ENCODE measurements at places on chromosomes 11 and 22.

- DNase-seq: no peak
Measured at GRCh38 chr11:93639548-93639947, 21.9 kb upstream of the CEP295 start.

- no peak for DNase-seq
Measured at GRCh38 chr22:38709306-38709705, 3.6 kb downstream of the GTPBP1 start.

GRCh38 chr22:20405931-20406685 lies 12.2 kb downstream of the ZNF74 start:
- DNase-seq: no peak

- DNase-seq: no peak
Measured at GRCh38 chr11:116855413-116855812, 18.0 kb upstream of the APOA1 start.

DNA sequence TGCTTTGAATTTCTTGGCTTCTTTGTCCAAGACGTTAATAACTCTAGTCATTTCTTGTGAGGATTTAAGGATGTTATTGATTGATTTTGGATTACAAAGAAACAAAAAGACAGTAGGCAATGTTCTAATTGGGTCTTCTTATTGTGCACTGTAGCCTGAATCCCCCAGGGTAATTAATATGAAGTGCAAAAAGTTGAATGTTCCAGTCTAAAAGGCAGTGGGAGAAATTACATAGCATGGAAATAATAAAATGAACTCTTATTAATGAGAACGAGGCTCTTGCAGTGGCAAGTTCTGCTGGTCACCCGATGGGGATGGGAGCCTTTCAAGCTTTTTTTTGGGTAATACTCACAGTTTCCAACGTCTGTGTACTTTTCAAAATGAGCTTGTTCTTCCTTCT lies 45.6 kb downstream of the UBASH3B start:
- DNase-seq: no peak

- no peak for DNase-seq
Measured at GRCh38 chr22:42716221-42716620, 4.4 kb downstream of the A4GALT start.

DNA sequence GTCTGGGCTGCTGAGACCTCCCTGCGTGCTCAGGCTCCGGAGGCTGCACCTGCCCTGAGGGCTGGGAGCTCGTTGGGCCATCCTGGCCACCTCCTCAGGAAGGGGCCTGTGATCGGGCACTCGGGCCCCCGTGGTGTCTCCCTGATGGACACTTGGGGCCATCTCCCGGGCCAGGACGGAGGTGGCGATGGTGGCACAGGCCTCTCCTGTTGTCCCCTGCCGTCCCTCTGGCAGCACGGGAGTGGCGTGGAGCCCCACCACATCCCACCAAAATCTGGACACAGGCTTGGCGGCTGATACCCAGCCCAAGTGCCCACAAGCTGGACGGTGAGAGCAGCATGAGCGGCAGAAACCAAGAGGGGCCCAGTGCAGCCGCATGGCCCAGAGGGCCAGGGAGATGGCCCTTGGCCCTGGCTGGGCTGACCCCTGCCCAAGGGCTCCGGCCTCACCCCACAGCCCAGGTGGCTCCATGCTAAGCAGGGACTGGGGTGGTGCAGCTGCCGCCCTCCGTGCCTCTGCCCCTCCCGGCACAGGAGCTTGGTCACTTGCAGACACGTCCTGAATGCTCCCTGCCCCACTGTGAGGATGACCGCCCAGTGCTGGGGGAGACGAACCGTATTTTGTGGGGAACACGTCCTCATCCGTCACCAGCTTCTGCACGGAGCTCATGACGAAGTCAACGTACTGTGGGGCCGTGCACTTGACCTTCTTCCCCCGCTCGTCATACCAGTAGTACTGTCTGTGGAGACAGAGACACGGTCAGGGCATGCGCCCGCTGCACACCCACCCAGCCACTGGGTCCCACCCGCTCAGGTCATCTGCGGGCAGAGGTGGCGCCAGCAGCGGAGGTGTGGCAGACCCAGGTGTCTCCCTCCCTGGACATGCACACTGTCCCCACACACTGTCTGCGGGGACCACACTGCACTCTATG lies 15.6 kb downstream of the MOB2 start:
- DNase-seq: no peak

DNA sequence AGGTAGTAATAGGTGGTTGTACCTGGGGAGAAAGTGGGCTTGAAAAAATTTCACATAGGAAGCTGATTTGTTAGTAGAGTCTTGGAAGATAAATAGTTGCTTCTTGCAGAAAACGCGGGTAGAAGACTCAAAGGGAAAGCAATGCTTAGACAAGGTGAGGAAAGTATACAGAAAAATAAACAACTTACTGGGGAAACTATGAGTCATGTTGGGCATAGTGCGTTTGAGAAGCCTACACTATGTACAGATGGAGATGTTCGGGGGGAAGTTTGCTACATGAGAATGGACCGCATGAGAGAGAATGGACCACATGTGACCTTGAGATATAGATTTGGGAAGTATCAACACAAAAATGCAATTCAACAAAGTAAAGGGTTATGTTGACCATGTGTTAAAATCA lies 86.7 kb upstream of the DDI1 start:
- DNase-seq: no peak

GRCh38 chr11:68843703-68844312 lies 2.1 kb upstream of the CPT1A start:
- DNase-seq: peak; percentile 41

GRCh38 chr22:29758068-29758622 lies 8.7 kb downstream of the ZMAT5 start:
- no peak for DNase-seq

DNA sequence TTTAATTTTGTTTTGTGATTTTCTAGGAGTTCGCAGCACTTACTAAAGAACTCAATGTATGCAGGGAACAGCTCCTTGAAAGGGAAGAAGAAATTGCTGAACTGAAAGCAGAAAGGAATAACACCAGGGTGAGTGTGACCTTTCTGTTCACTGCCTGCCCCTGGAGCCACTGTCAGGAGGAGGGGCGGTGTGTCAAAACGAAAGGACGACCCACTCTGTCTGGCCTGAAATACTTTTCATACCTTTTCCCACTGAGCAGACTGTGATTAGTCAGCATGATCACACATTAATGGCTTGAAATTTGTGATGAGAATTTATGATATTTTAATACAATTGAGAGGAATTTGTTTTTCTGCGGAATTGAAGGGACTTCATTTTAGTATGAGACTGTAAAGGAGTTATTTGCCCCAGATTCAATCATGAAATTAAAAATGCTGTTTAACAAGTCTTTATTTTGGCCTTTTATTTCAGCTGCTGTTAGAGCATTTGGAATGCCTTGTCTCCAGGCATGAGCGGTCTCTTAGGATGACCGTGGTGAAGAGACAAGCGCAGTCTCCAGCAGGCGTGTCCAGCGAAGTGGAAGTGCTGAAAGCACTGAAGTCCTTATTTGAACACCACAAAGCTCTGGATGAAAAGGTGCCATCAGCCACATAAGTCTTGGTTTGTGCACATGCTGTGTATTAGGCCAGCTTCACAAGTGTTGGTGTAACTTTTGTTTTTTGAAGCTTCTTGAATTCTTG lies 54.1 kb downstream of the PPFIA1 start:
- no peak for DNase-seq

GRCh38 chr11:66744485-66745355 lies 15.7 kb upstream of the SPTBN2 start:
- peak; percentile 80 for DNase-seq

GRCh38 chr22:37439347-37439746 lies 12.1 kb upstream of the ELFN2 start:
- no peak for DNase-seq

GRCh38 chr11:115784796-115785521 lies 280.7 kb upstream of the CADM1 start:
- DNase-seq: no peak

GRCh38 chr11:16945671-16946469 lies 68.3 kb downstream of the PLEKHA7 start:
- DNase-seq: peak; percentile 6

All from T-cell (primary cell).